ENCODE measurements at places on chromosomes 3 and 15. TPM values are rescaled to one million over a fixed set of nuclear protein-coding genes. Genes with fewer than 3 reads are reported as not detected.

The IGF2BP2 gene
- total RNA-seq, result 18.7 TPM

The DNAH12 gene
- 0.08 TPM for total RNA-seq

The MASP1 gene
- total RNA-seq, result 144 TPM

The TMEM212 gene
- not detected for total RNA-seq

The ENTPD3 gene
- 0.30 TPM for total RNA-seq

The PCSK6 gene
- 34.7 TPM for total RNA-seq

The SNTN gene
- total RNA-seq, result not detected

The C3orf62 gene
- total RNA-seq, result 2.6 TPM

The DNAJB8 gene
- total RNA-seq, result not detected

The MUC13 gene
- total RNA-seq, result not detected

The IL17RD gene
- 5.0 TPM for total RNA-seq

The RTP4 gene
- total RNA-seq, result 0.70 TPM

The POC1A gene
- total RNA-seq, result 1.5 TPM

The RAB27A gene
- 4.8 TPM for total RNA-seq

The PRSS50 gene
- total RNA-seq, result 0.16 TPM

The CPN2 gene
- total RNA-seq, result 2.4 TPM

The RPL14 gene
- total RNA-seq, result 992 TPM

The TRH gene
- not detected for total RNA-seq

Data from Right ventricle myocardium superior (tissue), 1 donor.